Dermis blood vessel endothelial cell (primary cell): ENCODE measurements at places on chromosomes 3 and 15.

- DNase-seq, result peak; percentile 72
These were observed 79.2 kb upstream of the ABHD17C start for GRCh38 chr15:80615783-80616391.

DNA sequence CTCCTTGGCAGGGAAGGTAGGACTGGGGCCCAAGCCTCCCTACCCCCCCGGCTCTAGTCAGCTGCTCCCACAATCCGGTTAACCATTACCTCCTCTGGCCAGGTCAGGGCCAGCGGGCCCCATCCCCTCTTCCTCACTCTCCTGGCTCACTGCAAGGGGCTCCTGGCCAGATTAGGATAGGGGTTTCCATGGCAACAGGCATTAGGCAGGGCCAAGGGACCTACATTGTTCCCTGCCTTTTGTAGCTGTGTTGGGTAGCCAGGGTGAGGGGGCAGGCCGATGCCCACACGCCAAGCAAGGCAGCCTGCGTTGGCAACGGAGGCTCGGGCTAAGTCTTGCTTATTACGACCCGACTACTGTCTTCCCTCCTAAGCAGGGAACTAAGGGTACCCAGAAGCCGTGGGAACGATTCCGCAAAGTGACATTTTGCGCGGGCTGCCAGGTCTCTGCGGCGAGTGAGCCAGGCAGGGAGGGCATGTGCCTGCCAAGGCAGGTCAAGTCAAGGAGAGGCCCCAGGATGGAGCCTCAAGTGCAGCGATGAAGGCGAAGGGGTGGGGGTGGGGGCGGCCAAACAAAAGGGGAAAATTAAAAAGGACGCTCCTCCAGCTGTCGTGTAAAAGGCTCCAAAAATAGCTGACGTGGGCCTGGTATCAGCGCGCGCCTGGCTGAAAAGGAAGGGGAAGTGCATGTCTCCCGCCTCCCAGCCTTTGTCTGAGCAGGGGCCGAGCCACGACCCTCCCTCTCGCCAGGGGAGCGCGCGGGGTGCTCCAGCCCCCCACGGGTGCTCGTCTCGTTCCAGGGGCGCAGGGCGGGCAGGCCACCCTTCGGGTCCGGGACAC is 919 bp downstream of the IDH2 start:
- peak; percentile 52 for DNase-seq

DNA sequence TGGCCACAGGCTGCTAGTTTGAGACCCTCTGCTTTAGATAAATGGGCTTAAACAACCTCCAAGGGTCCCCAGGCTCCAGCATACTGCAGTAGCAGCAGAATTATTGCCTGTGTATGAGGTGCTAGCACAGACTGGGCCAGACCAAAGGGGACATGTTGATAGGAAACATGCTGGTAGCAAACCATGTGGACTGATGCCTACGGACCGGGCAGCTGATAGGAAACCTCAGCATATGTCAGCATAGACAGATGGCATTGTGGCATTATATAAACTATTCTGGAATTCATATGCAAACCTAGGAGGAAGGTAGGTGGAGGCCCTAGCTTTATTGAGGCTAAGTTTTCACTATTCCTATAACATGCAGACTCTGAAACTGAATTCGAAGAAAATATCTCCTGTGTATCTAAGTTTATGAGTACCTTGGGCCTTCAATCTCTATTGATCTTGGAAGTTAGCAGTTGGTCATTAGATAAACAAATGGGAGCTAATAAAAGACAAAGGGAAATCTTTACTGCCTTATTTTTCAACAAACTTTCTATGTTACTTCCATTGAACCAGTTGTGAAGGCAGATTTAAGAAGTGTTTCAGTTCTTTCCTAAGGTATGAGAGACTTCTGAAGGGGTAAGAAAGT is 1.7 kb upstream of the HGD start:
- DNase-seq, result no peak

- no peak for DNase-seq
These were observed 2.4 kb upstream of the NCEH1 start for GRCh38 chr3:172713316-172713715.

DNA sequence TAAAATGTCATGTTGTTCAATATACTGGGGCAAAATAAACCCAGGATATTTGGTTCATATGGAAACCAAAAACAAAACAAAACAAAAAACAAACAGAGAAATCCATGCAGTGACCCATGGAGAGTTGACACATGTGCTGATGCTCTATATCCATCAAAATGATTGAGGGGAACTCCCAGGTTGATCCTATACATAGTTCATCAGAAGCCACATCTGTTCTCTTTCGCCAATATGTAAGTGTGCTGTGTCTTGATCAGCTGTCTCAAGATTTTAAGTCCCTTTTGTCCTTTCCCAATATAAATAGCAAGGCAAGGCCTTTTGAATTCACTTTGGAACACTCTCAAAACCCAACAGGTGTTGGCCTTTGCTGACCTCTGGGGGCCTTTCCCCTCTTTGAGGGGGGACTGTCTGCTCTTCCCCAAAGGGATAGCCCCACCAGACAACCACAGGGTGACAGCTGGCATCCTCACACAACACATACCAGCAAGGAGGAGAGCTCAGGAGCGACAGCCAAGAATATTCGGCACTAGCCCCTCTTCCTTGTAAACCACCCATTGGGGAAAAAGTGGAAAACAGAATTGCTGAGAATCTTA is 209.4 kb upstream of the CD96 start:
- DNase-seq, result no peak

DNA sequence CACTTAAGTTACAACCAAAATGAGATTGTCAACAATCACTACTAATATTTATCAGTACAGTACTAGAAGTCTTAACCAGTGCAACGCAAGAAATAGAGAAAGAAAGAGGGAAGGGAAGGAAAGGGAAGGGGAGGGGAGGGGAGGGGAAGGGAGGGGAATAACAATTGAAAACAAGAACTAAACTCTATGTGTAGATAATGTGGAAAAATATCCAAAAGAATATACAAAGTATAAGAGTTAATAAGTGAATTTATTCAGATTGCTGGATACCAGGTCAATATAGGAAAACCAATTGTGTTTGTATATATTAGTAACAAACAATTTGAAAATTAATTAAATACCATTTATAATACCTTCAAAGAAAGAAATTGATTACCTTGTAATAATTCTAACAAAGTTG is 10.7 kb downstream of the ATP13A5 start:
- DNase-seq, result no peak

GRCh38 chr15:99427668-99428361 is 138.0 kb upstream of the MEF2A start:
- DNase-seq, result no peak

DNA sequence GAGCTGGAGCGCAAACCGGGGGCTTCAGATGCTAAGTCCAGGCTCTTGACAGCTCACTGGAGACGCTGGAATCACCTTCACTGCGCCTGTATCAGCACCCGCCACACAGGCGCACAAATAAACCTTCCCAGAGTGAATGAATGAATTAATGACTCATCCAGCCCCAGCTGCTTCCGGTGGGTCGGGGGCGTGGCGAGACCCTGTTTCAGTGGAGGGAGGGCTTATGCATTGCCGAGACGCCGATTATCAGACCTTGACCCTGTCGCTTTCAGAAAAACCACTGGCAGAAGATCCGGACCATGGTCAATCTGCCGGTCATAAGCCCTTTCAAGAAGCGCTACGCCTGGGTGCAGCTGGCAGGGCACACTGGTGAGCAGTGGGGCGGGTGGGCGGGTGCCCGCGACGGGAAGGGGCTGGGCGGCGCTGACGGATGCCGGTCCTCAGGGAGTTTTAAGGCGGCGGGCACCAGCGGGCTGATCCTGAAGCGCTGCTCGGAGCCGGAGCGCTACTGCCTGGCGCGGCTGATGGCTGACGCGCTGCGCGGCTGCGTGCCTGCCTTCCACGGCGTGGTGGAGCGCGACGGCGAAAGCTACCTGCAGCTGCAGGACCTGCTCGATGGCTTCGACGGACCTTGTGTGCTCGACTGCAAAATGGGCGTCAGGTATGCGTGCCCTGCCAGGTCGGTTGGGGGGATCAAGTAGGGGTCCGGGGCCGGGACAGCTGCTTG is 7.7 kb downstream of the ITPKA start:
- DNase-seq, result peak; percentile 40

DNA sequence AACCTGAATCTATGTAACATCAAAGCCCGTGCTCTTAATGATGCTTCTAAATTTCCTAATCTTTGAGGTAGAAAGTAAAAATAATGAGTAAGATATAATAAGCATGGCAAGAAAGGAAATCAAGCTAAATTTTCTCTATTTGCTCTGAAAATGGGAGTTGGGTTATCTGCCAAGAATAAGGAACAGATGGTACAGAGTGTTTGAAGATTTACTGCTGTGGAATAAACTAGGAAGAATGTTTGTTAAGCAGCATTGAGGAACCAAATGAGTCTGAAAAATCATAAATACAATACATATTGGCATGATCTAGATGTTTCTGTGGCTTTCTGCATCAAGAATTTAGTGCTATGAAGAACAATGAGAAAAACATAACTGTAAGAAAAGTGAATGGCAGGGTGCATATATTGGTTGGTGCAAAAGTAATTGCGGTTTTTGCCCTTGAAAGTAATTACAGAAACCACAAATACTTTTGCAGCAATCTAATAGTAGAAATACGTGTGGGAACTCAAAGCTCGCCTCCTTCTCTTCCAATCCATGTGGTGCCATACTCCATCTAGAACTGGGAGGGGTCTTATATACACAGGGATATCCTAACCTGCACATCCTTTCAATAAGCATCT is 87.6 kb downstream of the SUCNR1 start:
- DNase-seq, result no peak

- DNase-seq, result peak; percentile 29
These were observed 43.1 kb downstream of the BHLHE40 start for GRCh38 chr3:5022187-5022965.

GRCh38 chr15:71244250-71244649 is 129.0 kb downstream of the THSD4 start:
- DNase-seq, result no peak
